NCI-H146 (cell line): ENCODE measurements at places on chromosomes 7 and 10.

DNA sequence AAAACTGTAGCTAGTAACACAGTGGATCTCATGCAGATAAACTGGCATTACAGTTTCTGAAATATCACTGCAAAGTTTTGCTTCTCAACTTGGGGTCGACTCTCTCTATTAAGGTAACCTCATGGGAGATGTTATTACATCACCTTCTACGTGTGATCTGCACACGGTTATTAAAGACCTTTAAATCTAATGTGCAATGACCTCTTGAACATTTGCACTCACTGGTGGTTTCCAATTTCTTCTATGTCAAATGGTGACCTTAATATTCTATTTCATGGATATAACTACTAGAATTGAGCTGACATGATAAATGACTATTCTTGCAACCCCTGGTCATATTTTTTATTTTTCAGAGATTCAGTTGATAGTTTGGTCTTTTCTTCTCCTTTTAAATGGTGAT lies 191.3 kb downstream of the PPP1R3A start:
- DNase-seq: no peak

DNA sequence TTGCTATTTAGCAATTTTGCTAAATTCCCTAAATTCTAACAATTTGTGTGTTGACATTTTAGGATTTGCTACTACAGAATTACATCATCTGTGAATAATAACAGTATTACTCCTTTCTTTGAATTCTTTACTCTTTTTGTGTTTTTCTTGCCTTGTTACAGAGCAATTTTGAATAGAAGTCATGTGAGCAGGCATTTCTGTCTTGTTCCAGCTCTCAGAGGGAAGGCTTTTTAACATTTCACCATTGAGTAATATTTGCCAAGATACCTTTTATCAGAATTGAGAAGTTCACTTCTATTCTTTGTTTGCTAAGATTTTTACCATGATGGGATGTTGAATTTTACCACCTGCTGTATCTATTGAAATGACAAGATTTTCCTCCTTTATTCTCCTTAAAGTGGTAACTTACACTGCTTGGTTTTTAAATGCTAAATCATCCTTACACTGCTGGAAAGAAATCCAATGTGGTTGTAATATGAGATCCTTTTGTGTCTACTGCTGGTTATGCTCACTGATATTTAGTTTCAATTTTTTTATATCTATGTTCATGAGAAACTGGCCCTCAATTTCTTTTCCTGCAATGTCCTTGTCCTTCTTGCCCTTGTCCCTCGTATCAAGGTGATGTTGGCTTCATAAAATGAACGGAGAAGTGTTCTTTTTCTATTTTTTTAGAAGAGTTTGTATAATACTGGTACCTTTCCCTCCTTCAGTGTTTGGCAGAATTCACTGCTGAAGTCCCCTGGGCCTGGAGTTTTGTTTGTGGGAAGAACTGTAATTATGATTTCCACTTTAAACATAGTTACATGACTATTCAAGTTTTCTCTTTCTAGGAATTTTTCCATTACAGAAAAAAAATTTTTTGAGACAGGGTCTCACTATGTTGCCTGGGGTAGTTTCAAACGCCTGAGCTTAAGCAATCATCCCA lies 50.3 kb upstream of the ATP6V0A4 start:
- DNase-seq: no peak

DNA sequence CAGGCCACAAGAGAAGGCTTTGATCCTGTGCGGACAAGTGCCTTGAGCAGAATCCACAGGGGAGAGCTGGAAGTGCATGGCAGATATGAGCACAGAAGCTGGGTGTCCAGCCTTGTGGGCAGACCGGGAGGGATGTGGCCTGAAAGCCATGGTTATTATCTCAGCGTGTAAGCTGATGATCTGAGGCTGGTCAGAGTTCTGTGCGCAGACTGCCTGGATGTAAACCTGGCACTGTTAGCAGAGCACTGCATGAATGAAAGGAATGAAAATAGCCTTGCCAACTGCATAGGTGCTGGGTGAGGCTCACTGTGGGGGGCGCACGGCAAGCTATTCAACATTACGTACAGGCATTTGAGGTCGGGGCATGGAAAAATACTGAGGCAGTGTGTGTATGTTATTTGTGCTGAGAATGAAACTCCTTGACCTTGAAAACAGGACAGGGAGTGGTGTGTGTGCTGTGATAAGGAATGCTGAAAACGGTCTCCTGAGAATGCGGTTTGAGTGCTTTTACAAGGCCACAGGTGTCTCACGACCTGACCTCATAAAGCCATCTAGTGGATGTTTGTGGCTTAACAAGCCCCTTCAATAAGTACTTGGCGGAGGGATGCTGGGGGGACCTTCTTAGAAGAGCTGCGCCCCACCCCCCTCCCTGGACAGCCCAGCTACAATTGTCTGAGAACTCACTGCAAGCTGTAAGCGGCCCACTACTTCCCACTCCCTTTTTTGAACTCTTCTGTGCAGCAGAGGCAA lies 18.7 kb downstream of the AKR1C1 start:
- DNase-seq: peak; percentile 82

GRCh38 chr10:112778579-112778978 lies 171.5 kb upstream of the TCF7L2 start:
- no peak for DNase-seq

DNA sequence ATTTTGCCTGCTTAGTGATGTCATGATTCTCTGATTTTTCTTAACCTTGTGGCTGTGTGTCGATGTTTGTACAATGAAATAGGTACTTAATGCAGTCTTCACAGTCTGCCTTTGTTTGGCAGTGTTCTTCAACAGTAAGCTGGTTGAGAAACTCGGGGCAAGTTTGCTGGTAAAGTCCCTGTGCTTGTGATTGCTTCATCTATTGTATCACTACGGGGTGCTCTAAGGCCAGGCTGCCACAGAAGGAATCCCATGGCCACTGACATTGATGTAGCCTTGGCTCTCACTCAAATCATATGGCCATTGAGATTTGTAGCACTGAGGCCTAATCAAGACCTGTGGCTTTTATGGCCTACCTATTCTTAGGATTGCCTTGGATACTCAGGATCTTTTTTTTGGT lies 33.5 kb upstream of the PRSS37 start:
- no peak for DNase-seq

DNA sequence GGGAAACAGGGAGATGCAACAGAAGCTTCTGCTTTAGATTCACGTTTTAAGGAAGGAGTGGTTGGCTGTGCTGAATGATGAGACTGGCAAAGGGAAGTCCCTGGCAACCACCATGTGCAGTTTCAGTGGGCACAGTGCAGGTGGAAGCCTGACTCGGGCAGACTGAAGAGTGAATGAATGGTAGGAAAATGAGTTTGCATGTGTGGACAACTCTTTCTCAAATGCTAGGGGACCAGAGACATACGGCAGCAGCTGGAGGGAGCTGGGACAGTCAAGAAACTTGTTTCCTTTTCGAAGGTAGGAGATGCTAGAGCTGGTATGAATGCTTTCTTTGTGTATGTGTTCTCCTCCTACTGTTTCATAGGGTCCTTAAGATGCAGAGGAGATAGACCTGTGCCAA lies 29.0 kb downstream of the PODXL start:
- no peak for DNase-seq

GRCh38 chr7:18191341-18191740 lies 163.7 kb upstream of the PRPS1L1 start:
- no peak for DNase-seq

DNA sequence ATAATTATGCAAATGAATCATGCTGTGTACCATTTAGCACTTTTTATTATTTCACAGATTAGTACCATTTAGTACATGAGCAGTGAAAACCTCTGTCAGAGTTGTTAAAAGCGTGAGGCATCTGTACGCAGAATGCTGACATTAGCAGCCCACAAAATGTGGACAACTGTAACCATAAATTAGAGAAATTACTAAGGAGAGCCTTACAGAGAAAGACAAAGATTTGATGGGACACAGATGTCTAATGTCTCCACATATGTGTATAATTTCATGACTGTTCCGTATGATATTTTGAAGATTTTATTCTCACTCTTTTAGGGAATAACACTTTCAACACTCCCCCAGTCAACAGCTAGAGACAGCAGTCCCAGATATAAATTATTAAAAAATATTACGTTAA lies 414.0 kb upstream of the ANKRD30A start:
- DNase-seq: no peak

- no peak for DNase-seq
These were observed 107.9 kb downstream of the JCAD start for GRCh38 chr10:29951441-29951931.

DNA sequence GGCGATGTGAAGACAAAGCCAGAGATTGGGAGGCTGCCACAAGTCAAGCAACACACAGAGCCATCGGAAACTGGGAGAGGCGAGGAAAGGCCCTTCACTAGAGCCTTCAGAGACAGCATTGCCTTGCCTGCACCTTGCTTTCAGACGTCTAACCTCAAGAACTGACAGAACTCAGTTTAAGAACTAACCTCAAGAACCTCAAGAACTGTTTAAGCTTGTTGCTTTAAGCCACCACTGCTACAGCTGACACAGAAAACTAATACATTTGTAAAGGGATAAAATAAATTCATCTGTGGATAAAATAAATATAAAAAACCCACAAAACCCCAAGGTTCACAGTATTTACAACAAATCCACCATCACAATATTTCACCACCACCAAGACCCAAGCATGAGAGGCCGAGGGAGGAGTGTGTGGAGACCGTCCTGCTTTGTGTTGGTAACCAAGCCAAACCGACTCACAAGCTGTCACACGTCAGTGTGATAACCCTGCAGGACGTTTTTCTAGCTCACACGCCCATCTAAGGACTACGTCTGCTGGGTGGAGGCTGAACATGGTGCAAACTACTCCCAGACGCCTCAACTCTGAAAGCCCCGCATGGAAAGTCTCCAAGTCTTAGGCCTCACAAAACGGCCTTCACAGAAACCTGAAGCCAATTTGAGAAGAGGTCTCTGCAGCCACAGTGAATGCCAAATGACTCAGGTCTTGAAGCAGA lies 116.8 kb downstream of the ABLIM1 start:
- DNase-seq: no peak

DNA sequence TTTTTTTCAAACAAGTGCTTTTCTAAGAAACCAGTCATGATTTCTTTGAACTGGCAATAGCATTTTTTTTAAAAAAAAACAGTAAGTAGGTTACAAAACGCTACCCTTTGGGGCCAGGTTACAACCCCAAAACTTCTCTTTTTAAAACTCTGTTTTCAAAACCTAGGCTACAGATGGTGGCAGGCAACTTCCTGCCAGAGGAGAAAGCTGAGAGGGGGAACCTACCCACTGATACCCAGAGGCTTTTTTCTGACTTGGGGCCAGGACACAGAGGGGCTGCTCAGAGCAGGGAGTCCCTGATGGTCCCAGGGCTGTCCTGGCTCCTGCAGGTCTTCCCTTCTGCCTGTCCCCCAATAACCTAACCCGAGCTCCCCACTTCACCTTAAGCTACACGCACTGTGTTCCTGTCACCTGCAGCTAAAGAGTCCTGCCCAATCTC lies 6.9 kb downstream of the STN1 start:
- DNase-seq: no peak

GRCh38 chr10:103276896-103277712 lies at the start of gene INA:
TSS of gene INA (plus strand) at chr10:103277138. CDS start at chr10:103277212, 74 bp downstream.
- DNase-seq: peak; percentile 86

GRCh38 chr7:130420943-130421578 lies 19.8 kb downstream of the CEP41 start:
- DNase-seq: no peak

GRCh38 chr7:26694141-26694540 lies 170.2 kb downstream of the SKAP2 start:
- no peak for DNase-seq

GRCh38 chr7:83984076-83984475 lies 210.5 kb downstream of the SEMA3A start:
- DNase-seq: no peak

GRCh38 chr7:112580717-112581435 lies 100.1 kb downstream of the LSMEM1 start:
- DNase-seq: no peak

GRCh38 chr7:156497776-156498509 lies 142.6 kb upstream of the RNF32 start:
- DNase-seq: peak; percentile 87

DNA sequence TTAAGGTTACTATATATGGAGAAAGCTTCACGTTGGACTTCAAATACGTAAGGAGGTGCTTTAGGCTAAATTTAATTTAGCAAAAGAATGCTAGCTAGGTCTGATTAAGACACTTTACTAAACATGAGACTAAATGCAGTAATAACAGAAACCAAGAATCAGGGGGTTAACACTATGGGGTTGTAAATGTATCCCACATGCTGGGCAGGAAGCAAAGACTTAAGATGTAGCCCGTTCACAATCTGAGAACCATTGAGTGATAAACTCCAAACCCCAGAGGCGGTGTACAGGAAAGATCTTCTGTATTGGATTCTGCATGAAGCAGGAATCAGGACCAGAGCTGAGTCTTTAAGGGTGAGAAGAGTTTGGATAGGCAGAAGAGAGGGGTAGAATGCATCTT lies 60.4 kb downstream of the FZD1 start:
- no peak for DNase-seq

DNA sequence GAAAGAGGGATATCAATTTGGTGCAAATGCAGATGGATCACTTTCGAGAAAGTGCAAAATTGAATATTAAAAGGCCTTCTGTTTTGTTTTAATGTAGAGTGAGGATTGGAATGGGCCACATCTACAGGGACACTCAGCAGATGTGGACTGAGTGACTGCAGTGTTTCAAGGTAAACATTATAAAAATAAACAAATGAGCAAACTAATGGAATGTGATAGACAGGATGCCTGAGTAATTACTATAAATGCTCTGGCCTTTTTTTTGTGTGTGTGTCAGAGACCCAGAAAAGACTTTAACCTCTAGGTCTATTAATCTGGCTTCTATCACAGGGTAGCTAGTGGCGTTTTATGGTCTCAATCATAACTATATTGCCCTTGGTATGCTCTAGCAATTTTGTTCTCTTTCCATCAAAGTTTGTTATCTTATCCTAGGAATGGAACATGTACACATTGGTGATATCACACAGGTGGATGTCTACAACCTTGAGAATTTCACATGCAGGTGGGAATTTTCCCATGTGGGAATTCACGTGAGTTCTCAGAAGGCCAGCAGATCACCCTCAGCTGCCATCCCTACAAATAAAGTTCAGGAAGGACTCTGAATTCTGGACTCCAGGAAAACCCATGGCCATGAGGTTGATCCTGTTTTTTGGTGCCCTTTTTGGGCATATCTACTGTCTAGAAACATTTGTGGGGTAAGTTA lies at the start of gene CPA2:
CPA2 (plus strand) TSS at position 606 of the 703 bp plus-strand sequence; CDS start at position 625, 19 bp downstream.
- no peak for DNase-seq

GRCh38 chr7:27871086-27871485 lies 131.1 kb downstream of the TAX1BP1 start:
- no peak for DNase-seq

DNA sequence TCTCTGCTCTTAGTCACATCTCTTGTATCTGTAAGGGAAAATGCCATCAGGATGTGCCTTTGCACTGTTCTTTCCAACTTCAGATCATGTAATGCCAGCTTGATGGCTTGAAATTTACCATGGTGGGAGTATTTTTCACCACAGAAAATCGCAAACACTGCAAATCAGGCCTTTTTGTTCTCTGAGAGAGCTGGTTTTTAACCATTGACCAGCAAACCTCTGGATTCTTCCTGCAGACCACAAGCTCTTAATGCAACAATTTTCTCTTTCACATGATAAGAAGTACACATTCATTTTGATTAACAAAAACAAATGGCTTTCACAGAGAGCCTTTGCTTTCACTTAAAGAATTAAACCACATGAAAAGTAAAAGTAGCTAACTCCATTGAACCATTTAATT lies 145.4 kb upstream of the NEBL start:
- DNase-seq: no peak
